IPS DF 6.9 (cell line): ENCODE measurements at places on chromosomes 12 and 14.

DNA sequence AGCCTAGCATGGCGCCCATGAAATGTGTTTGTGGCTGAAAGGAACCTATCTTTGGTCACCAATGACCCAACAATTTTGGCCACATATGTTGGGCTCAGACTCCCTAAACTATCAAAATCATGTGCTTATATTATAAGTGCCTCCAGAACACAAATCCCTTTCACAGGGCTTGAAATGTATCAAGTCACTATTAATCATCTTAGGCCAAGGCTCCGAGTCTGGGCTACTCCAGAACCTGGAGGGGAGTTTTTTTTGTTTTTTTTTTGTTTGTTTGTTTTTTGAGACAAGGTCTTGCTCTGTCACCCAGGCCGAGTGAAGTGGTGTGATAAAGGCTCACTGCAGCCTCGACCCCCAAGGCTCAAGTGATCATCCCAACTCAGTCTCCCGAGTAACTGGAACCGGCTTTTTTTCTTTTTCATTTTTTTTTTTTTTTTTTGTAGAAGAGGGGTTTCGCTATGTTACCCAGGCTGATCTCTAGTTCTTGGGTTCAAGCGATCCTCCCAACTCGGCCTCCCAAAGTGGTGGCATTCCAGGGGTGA lies 989 bp upstream of the DRAM1 start:
- no peak for DNase-seq

DNA sequence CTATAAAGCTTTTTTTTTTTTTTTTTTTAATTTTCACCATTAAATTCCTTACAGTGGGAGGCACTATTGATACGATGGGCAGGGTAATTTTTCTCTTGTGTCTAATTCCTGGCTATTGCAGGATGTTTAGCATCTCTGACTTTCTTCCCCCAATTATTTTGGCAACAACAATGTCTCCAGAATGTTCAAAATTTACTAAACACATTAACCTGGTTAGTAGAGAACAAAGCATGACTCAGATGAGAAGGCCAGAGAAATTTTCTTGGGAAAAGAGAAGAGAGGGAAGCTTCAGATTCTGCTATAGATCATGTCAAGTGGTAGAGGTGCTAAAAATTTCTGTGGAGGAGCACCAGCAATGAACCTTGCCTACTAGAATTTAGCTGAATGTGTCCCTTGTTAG lies 171.5 kb upstream of the PRICKLE1 start:
- DNase-seq = no peak

DNA sequence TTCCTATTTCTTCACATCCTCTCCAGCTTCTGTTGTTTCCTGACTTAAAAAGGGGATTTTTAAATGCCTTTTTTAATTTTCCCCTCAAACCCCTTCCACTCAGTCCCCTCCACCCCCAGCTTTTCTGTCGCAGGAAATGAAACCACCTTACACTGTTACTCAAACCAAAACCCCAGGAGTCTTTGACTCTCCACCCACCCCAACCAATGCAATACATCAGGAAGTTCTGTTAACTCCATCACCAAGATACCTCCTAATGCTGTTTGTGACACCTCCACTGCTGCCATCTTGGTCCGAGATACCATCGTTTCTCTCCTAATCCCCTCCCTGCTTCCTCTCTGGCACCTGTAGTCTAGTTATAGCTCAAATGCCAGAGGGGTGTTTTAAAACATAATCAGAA lies 25.4 kb upstream of the CPM start:
- DNase-seq = no peak

- no peak for DNase-seq
These were observed 47.8 kb upstream of the OR5AU1 start for GRCh38 chr14:21203470-21204166.

GRCh38 chr12:38392554-38393144 lies 76.1 kb downstream of the ALG10B start:
- no peak for DNase-seq

- no peak for DNase-seq
These were observed 27.3 kb upstream of the HELB start for GRCh38 chr12:66275040-66275439.

- no peak for DNase-seq
These were observed 51.7 kb upstream of the RASSF8 start for GRCh38 chr12:25906651-25907340.

GRCh38 chr14:24247422-24247821 lies 5.0 kb upstream of the TINF2 start:
- DNase-seq = no peak

GRCh38 chr14:20612403-20612802 lies 21.2 kb upstream of the RNASE12 start:
- DNase-seq = no peak

DNA sequence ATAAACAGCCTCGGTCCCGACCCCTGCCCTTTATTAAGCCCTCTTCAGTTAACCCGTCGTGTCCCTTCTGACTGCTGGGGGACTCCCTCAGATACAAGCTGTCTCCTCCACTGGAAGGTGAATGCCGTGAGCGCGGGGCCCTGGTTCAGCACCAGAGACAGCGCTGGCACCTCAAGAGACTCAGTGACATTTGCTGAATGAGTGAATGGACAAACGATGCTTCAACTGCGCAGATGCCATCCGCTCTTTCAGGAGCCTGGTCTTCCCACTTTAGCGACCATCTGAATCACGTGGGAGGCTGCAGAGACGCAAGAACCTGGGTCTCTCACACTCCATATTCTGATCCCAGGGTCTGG lies 92.6 kb upstream of the SFSWAP start:
- DNase-seq = no peak

DNA sequence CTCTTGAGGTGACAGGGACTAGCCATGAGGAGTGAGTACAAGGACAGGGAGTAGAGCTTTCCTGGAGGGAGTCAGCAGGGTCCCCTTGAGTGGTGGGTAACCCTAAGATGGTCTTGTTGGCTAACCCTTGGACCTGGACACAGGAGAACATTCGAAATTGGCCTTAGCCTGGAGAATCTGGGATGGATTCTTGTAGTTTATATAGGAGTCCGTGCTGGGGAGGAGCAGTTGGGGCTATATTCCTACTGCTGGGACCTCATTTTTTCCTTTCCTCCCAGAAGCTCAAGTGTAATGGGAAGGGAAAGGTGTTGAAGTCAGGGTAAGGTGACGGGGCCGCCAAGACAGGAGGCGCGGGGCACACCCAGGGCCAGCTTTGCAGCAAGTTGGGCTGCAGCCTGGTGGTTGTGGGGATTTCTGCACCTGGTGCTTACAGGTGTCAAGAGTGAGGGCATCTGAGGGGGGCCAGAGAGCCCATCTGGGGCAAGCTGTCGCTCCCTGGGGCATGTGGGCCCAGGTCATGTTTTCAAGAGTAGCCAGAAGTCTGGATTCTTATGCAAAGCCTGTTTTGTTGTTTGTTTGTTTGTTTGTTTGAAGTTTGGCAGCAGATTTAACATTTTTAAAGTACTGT lies 5.1 kb downstream of the BCL7A start:
- DNase-seq = no peak
